SW480 (cell line): ENCODE measurements at places on chromosomes 2 and 18.

GRCh38 chr2:119706221-119706620, 27.2 kb downstream of the TMEM177 start:
- no peak for DNase-seq

DNA sequence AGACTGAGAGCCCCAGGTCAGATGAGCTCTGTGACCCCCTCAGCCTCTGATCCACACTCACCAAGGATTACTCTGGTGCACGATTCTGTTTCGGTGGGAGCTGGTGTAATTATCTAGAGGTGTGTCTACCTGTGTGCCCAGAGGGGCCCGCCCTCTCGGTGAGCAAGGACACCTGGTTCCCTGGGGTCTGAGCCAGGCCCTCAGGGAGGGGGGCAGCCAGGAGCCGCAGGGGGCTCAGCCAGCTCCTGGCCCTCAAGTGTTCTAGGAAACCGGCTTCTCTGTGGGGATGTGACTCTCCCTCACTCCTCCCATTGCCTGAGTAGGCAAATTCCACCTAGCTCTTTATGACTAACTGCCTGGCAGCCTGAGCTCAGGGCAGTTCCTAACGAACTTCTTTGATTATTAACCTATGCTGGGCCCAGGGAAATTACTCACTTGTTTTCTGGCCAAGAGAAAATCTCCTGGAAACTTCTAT, 17.4 kb downstream of the AGAP1 start:
- peak; percentile 42 for DNase-seq

DNA sequence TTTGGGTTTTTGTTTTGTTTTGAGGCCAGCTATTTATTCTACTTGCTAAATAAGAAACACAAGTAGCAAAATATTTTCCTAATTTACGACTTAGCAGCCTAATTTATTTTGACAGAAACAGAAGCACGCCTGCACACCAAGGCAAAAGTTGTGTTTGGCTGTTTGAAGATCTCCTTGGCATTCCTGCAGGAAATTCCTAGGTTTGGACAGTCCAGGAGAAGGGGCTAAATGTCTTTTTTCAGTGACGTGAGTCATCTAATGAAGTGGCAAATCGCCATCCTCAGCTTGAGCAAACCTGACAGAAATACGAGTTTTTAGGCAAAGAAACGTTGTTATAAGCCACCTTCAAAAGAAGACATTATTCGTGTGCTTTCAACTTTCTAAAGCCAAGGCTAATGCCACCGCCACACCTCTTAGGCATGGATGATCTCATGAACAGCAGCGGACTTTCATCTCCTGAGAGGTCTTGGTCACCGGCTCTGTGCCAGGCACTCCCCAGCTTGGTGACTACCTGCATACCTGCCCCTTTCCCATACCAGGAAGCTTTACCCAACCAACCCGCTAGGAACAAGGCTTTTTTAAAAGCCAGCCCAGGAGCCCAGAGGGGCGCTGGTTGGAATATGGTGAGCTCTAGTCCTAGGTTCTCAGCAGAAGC, 30.9 kb downstream of the STK39 start:
- DNase-seq = peak; percentile 25

DNA sequence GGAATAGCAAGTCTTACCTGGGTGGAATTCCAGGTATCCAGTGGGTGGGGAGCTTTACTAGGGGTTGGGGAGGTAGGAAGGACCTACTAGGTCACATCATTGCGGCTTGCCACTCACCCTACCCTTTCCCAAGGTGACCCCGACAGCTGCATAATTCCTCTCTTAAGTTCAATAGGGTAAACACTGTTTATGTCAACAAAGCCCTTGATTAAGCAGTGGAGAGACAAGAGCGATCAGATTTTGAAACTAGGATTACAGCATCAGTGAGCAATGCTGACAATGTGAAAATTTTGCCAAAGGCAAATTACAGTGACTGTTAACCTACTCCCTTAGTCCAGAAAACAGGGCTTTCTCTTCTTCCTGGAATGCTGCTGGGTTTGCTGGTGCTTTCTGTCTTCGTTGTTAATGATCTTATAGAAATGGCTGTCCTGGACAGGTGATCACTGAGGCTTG, 14.5 kb downstream of the SLC19A3 start:
- DNase-seq = no peak

DNA sequence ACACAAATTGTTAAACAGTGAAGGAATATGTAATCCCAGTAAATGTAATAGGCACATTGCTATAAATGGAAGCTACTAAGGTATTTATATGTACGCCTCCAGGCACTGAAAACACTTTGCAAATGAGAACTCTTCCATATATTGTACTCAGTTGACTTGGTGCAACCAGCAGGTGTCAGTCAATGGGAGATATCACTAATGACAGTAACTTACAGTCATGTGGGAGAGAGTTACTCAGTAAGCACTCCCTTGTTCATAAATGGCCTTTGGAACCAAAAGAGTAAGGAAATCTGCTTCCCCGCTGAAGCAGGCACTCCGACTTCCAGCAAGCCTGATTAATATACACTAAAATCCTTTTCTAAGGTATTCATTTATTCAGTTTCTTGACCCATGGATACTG, 5.9 kb downstream of the MDH1 start:
- DNase-seq = peak; percentile 11

GRCh38 chr2:85405201-85406059, 4.7 kb downstream of the CAPG start:
- DNase-seq = no peak

DNA sequence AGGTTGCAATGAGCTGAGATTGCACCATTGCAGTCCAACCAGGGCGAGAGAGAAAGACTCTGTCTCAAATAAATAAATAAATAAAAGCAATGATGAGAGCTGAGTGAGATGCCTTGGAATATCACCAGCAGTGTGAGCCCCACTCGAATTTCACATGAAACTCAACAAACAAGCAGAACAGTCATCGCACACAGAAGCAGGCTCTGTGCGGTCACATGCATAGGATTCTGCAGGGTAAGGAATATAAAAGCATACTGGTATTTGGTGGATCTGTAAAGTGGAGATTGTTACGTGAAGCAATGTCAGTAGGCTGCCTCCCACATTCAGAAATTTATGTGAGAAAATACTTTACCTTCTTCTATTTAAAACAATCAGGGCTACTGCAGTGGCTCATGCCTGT, 18.0 kb upstream of the AP1S3 start:
- no peak for DNase-seq

DNA sequence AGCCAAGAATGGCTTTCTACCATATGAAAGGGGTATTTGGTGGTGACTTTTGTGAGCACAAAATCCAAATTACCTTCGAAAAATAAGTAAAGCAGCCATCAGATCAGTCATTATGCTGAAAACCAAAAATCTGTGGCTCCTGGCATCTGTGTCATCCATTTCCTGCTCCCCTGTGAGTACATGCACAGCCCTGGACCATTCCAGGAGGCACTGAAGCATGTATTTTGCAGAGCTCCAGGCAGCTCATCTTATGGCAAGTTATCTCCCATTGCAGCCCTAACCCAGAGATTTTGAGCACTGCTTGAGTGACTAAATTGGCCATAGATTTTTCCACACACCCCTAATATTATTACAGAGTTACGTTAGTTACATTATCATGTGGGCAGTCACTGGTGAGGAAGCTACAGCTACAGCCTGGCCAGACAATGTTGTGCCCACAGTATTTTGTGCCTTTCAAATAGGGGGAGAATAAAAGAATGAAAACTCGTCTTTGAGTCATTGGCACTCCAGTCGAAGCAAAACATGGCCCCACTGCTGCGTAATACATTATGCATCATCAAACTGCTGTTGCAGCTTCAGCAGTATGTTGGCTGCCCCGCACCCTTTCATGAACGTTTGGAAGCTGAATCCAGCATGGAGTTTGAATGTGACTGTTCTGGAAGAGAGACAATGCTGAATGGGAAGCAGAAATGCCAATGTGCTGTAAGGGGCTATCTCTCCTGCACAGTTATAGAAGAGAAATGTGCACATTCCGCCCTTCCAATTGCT, 702.2 kb downstream of the RNF144A start:
- DNase-seq = no peak

GRCh38 chr18:32459361-32460101, 11.2 kb downstream of the GAREM1 start:
- DNase-seq = no peak

GRCh38 chr2:39603436-39603835, 62.3 kb upstream of the TMEM178A start:
- DNase-seq = no peak

DNA sequence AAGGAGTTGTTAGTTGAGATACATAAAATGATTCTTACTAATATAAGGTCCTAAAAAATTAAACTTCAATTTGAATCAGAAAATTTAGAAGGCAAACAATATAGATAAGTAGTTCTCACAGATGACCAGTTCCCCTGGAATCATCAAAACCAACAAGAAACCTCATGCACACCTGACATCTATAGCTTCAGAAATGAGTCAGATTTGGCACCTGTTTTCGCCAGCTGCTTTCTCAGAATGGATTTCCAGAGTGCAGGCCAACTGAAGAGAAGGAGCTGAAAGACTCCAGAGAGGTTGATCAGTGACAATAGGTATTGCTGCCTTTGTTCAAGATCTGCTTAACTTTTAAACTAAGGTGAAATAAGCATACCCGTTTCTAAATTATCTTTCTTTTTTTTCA, 192.4 kb downstream of the RDH14 start:
- DNase-seq = no peak

DNA sequence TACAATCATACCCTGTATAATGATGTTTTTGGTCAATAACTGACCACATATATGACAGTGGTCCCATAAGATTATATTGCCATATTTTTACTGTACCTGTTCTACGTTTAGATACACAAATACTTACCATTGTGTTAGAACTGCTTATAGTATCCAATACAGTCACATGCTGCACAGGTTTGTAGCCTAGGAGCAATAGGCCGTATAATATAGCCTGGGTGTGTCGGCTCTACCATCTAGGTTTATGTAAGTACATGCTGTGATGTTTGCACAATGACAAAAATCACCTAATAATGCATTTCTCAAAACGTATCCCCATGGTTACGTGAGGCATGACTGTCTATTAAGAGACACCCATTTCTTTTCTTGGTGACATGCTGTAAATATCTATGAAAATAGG, 55.0 kb upstream of the APCDD1 start:
- DNase-seq = no peak

DNA sequence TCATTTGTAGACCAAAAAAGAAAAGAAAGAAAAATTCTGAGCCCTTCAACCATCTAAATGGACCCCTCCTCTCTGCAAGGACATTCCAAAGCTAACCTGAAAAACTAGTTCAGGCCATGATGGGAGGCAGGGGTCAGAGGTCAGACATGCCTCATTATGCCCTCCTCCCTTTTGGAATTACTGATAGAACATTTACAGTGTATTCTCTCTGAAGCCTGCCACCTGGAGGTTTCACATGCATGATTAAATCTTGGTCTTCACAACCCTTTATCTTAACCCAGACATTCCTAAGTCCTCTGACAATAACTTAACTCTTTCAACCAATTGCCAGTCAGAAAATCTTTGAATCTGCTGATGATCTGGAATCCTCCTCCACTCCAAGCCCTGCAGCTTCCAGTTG, 86.0 kb downstream of the SPP2 start:
- peak; percentile 13 for DNase-seq

DNA sequence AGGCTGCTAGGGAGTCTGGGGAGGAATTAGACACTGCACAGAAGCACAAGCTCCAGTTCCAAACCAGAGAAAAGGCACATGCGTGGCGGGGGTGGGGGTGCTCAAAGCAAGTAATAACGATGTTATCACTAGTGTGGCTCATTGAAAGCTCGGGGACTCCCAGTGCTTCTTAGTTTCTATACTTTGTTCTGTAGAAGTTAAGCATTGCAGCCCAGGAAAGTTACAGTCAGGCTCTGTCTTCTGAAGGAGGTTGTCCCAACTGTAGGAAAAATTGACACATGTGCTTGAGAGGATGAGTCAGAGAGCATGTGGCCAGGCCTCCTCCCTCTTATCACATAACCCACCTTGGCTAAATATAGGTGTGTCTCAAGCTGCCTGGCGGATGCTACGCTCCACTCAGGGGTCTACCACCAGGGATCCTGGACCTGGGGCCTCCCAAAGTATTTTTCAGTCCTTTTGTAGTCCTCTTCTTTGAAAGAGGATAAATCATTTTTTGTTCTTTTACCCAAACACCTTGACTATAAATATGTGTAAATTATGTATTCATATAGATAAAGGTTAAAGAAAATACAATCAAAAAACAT, 3.8 kb downstream of the GALNT5 start:
- peak; percentile 72 for DNase-seq

- DNase-seq = peak; percentile 22
These were observed 39.3 kb downstream of the AP1S3 start for GRCh38 chr2:223797811-223798721.

- no peak for DNase-seq
These were observed 29.5 kb downstream of the RNF144A start for GRCh38 chr2:6946722-6947121.

DNA sequence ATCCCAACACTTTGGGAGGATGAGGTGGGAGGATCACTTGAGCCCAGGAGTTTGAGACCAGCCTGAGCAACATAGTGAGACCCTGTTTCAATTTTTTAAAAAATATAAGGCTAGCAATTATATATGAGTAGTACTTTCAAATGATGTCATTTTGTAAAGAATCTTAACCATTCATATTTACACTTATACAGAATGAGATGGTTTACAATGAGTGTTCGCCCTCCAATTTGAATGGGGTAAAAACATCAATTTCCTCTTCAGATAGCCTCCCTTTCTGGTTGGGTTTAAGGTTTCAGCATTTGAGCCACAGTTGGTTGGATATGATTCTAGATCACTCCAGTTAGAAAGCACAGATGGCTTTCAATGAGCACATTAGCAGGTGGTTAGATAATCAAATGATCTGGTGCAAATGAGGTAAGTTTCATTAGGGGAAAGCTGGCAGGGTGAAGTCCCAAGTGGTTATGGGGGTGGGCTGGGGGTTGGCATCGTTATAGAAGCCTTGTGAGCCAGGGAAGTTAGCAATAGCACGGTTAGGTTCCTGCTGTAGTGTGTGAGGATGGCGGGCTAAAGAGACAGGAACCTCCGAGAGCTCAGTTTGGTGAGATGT, 63.9 kb downstream of the TRPM8 start:
- no peak for DNase-seq

- DNase-seq = no peak
These were observed 21.5 kb downstream of the MEIS1 start for GRCh38 chr2:66456183-66457041.

DNA sequence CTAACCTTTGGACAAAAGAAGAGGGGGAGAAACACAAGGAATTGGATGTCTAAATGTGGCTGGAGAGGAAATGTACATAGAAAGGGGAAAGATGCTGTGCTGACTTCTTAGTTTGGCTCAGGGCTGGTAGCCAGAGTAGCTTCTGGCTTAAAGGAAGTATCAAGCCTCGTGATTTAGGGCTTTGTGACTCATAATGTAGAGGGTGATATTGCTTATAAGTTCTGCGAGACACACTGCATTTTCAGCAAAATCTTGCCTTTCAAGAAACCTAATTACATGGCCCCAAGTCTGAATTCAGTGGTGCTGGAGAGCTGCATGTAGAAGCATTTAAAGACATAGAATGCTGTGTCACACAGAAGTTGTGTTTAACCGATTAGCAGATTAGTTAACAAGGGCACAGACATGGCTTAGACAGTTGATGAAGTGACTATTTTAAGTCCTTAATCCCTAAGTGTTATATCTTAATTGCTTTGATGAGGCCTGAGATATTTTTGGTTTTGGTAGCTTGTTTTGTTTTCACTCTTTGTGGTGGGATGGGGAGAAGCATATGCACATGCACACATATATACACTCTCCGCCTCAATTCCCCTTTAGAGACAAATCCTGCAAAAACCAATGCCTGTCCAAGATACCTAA, 66.4 kb downstream of the EPAS1 start:
- DNase-seq = no peak

- no peak for DNase-seq
These were observed 153.6 kb upstream of the DSEL start for GRCh38 chr18:67670024-67670543.
